Heart left ventricle (tissue), 16 donors: ENCODE measurements at places on chromosomes 11 and 22.

GRCh38 chr11:843818-844692 is 1.4 kb downstream of the TSPAN4 start:
- DNase-seq: peak; percentile 95

DNA sequence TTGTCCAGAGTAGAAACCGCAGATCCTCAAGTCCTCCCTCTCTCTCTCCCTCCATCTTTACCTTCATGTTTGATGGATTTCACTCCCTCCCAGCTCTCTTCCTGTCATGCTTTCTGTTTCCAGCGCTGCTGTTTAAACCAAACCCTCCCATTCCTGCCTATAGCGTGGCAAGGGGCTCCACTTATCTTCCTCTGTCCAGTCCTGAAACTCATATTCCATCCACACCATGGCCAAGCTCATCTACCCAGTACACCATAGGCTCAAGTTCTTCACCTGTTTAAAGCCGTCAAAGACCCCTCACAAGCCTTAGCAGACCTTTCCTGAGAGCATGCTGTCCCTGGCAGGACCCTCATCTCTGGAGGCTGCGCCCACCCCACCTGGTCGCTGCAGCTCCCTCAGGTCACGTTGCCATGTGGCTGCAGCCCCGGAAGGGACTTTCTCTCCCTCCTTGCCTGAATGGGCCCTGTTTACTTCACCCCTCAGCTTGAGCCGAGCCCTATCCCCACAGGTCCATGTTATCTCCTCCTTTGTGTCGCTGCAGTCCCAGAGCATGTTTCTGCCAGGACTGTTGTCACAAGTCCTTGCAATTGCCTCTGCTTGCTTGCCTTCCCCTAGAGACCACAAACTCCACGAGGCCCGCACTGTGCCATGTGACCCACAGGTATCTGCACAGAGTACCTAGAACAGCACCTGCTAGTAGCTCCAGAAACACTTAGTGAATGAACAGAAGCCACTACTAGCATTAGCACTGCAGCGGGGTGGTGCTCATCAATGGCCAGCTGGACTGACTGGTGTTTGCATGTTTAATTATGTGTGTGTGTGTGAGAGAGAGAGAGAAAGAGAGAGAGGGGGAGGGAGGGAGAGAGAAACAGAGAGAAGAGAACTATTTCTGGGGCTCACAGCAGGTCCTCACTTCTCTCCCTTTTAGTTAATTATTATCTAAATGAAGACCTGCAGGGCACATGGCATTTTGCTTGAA is 149.4 kb upstream of the SNX19 start:
- no peak for DNase-seq

GRCh38 chr11:47131136-47131535 is 45.5 kb downstream of the ARFGAP2 start:
- DNase-seq: no peak

- DNase-seq: no peak
Observed at GRCh38 chr11:114309517-114309916, 13.3 kb downstream of the NNMT start.

DNA sequence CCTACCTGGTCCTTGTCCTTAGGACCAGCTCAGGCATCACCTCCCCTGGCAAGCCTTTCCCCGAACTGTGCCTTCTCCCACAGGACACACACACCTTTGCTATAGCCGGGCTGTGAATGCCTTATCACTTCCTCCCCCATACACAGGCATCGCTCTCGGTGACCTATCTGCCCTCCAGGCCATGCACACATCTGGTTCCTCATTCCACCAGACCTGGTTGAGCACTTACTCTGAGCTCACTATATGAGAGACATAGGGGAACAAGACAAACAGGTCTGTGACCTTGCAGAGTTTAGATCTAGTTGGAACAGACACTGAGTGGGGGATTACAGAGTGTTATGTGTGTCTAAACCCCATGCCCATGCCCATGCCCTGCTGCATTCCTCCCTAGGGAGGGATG is 3.1 kb upstream of the BCR start:
- no peak for DNase-seq

- DNase-seq: no peak
Observed at GRCh38 chr11:64318766-64319761, 1.1 kb downstream of the PRDX5 start.

GRCh38 chr22:24423519-24424000 is 3.8 kb upstream of the ADORA2A start:
- DNase-seq: peak; percentile 73

- DNase-seq: no peak
Observed at GRCh38 chr11:84211896-84212295, 925.7 kb upstream of the CCDC90B start.

GRCh38 chr22:45645526-45646414 is 25.9 kb upstream of the ATXN10 start:
- DNase-seq: peak; percentile 59

DNA sequence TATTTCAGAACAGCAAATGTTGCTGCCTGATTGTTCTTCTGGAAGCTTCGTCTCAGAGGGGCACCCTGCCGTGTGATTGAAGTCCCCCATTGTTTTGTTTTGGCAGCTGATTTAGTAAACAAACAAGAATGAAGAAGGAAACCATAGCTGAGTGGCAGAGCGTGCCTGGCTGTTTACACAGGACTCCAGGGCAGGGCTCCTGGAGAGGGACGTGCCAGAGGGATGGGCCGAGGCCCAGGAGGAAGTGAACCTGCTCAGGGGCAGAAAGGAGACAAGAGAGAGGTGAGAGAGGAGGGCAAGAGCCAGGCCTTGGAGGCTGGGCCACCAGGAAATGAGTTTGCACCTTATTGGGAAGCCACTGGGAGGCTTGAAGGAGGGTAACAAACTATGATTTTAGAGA is 85.5 kb upstream of the B3GAT1 start:
- DNase-seq: no peak

GRCh38 chr11:86464509-86465221 is 90.0 kb downstream of the CCDC81 start:
- DNase-seq: no peak

DNA sequence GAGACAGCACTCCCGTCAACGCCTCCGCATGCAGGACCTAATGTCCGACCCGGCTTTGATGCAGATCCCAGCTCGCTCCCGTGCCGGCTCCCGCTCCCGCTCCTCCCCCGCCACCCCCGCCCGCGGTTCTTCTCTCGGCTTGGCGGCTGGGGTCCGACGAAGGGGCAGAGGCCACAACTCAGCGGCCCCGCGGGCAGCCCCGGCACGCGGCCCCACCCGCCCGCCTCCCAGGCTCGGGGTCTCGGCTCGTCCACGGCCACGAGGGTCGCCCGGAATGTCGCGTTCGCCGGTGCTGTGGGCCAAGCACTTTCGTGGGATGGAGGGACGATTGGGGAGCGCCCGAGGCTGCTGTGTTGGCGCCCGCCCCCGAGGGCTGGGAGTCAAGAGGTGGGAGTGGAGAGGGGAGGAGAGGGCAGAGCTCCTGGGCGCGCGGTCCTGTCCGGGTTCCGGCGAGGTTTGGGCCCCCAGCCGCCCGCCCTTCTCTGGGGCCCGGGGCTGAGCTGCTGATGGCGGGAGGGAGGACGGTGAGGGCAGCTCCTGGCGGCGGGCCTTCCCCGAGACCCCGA is 5.3 kb upstream of the TBX1 start:
- no peak for DNase-seq

DNA sequence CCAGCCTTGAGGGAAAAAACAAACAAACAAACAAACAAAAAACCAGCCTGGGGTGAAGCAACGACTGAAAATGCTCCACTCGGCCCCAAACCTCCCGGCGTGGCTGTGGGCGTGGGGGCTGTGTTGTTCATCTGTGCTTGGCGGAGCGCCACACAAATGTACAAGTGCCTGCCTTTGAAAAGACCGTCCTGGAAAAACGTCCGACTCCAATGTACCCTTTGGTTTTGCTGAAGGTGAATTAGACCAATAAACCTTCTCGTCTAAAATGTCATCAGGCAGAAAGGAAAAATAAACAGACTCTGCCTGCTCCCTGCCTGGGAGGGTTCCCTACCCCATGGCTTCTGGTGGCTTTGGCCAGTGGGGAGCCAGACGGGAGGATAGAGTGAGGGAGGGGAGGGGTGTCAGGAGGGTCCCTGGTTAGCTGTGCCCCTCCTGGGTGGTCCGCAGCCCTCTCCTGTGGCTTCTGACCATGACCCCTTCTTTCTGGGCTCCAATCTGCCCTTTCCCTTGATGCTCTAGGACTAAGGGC is 93.9 kb downstream of the TRMU start:
- DNase-seq: no peak

DNA sequence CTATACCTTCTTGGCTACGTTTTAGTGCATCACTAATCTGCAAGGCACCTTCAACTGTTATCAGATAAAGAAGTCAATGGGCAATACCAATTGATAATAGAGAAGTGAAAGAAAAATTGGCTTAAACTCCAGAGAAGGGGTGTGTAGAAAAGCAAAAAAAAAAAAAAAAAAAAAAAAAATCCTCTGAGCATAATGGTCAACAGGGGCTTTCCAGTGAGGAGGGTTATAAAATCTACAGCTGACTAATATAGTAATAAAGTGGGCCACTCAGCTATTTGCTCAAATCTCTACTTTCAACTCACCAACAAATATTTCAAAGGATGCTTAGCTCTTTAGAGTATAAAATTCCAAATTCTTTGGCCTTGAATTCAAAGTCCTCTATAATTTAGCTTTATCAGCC is 77.8 kb downstream of the APOL5 start:
- DNase-seq: no peak

DNA sequence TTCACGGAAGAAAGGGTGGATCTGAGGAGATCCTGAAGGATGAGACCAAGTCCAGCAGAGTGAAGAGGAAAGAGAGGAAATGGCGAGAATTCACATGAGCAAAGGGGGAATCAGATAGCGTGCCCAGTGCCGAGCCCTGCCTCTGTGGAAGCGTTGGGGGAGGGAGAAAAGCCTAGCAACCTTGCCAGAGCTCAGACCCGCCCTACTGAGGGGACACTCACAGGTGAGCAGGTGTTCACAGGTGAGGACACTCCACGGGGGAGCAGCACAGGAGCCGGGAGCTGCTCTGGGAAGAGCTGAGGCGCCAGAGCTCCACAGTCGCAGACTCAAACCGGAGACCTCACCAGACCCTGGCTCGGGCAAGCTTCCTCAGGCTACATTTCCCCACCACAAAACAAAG is 56.2 kb downstream of the MICAL3 start:
- DNase-seq: no peak
